GM23248 (cell line): ENCODE measurements at places on chromosomes 1 and 21. TPM values are rescaled to one million over a fixed set of nuclear protein-coding genes. Genes with fewer than 3 reads are reported as not detected.

Gene SNX7
- polyA plus RNA-seq = 84.3 and 90.6 TPM in 2 replicates

Gene CD5L
- polyA plus RNA-seq = not detected in 2 replicates

DNA sequence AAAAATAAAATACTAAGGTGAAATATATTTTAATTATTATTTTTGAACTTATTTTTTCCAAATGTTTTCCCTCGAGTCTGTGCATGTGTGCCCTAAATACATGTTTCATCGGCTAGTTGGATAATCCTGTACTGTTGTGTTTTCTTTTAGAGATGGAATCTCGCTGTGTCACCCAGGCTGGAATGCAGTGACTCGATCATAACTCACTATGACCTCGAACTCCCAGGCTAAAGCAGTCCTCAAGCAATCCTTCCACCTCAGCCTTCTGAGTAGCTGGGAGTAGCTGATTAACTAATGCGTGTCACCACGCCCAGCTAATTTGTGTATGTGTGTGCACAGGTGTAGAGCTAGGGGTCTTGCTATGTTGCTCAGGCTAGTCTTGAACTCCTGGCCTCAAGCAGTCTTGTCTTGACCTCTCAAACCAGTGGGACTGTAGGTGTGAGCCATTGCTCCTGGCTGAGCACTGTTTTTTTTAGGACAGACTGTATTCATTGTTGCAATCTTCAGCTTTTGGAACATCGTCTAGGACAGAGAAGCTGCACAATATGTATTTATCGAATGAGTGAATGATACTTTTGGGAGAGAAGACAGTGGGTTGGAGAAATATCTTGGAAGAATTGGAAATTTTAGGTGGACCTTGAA lies 4.8 kb upstream of the TMCO1 start:
- DNase-seq = peak; percentile 92

DNA sequence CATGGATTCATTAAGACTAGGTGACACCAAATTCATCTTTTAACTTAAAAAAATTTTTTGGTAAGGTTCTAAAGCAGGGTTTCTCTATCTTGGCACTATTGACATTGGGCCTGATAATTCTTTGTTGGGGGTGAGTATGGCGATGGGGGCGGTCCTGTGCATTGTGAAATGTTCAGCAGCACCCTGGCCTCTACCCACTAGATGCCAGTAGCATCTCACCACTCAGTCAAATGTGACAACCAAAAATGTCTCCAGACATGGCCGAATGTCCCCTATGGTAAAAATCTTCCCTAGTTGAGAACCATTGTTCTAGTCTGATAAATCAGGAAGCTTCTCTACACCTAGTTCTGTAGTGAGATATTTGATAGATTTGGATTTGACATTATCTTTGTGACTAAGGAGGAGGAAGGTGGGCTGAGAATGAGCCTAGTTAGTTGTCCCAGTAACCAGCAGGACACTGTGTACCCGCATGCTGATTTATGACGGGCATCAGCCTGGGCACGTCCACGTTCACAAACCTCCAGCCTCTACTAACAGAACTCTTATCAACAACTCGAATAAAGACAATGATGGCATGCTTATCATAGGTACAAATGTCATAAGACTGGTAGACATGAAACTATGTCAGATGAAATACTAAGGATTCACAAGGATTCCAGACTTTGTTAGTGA lies 104.6 kb downstream of the KCND3 start:
- DNase-seq = no peak

DNA sequence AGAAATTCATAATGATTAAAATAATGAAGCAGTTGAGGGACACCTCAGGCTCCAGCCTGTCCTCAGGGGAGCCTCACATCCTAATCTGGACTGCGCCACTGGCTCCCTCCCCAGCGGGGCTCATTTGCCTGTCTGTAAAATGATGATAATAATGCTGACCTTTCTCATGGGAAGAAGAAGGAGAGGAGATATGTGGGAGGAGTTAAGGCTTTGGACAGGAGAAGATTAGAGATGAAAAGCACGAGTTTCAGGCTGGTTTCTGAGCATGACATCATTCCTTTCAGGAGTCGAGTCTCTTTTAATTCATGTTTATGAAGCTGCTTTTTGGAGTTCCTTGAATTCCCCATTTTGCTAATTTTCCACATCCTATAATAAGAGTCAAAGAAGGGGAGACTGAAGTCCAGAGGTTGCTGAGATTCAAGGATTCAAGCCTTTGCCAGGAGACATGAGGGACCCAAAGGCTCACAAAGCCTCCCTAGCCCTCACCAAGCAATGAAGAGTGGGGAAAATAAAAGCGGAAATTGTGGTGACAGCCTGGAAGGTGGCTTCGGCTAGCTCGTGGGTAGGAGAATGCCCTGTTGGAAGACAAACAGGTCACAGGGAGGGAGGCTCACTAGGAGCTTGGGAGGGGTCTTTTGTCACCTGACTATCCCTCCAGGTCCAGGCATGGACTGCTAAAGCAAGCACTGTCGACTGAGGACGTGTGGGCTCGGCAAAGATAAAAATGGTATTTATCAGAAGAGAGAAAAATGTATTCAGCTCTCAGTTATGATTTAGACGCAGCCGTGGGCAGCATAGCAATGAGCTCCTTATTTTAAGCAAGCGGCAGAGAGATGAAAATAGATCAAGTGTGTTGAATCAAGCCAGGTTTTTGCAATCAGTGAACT lies 27.5 kb upstream of the STMN1 start:
- no peak for DNase-seq

DNA sequence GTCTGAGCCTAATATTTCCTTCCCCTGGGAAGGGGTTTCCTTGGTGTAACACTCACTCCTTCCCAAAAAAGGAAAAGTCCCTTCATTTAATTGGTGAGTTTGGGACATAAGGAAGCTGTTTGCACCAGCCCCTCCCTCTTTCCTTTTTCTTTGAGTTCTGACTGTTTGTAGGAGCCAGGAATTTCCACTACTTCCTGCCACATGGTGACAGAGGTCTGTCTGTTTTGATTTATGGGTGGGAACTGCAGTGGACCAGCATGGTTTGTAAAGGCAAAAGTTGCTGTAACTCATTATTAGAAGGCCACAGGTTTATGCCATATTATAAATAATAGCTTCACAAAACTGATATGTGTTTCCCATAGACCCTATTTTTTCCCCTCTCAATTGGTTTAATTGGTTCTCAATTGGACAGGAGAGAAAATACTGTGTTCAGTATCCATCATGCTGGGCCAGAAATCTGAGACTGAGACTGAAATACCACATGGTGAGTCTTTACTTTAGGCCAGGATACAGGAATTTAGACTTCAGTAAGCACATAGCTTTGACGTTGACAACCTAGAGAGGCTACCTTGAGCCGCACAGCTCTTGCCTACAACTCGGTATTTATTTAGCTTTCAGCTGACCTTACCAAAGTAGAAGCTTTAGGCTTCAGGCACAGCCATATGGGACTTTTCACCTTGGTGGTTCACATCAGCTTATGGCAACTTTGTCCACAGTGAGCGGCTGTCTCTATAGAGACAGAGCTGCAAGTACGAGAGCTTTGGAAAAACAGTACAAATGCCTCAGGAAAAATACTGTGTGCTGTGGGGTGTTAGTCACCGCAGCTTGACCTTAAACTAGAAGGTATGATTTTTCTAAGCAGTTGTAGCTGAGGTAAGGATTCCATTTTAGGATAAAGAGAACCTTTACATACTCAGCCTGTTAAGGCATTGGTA lies 40.0 kb upstream of the RGS7 start:
- DNase-seq = no peak
